ENCODE measurements at places on chromosomes 1 and 21. TPM values are rescaled to one million over a fixed set of nuclear protein-coding genes. Genes with fewer than 3 reads are reported as not detected.

IL6R gene
- 91.6 TPM for total RNA-seq

MR1 gene
- 32.6 TPM for total RNA-seq

SELP gene
- 0.31 TPM for total RNA-seq

TSPAN2 gene
- total RNA-seq, result 4.5 TPM

ZNF362 gene
- 25.2 TPM for total RNA-seq

UQCRHL gene
- total RNA-seq, result 1.5 TPM
